Esophagus muscularis mucosa (tissue), 4 donors: ENCODE measurements at places on chromosomes 12 and 14. TPM values are rescaled to one million over a fixed set of nuclear protein-coding genes. Genes with fewer than 3 reads are reported as not detected.

- H3K27ac ChIP-seq: peak overlapping the region; percentile 32
- no peak overlapping the region for H3K4me3 ChIP-seq
- H3K27me3 ChIP-seq: no peaks in the 10 kb centered on the region
- peaks cover 7% of the 10 kb centered on the region for H3K4me1 ChIP-seq
- H3K36me3 ChIP-seq: no peaks in the 10 kb centered on the region
Observed at GRCh38 chr12:19799895-19800602, 360.8 kb downstream of the AEBP2 start.

DNA sequence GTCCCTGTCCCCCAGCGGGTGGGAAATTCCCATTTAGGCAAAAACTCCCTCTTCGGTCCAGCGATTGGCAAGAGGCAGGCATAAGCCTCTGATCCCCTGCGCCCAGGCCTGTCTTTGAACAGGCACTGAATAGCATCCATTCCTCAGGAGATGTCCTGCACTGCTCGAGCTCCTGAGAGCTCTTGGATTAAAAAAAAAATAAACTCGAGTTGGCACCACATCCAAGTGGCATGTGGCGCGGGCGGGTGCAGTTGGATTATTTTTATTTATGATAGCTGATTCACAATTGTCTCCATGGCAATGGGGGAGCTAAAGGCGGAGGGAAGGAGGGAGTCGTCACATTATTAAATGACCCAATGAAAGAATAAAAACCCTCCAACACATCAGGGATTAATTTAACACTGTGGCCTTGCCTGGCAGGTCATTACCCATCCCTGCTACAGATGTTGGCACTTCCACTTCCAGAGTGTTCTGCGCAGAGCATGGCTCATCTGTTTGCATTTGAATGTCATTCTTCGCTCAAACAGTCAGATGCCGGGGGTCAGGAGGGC, 207.2 kb downstream of the AACS start:
- H3K36me3 ChIP-seq: no peaks in the 10 kb centered on the region
- no peak for DNase-seq
- no peaks in the 10 kb centered on the region for H3K4me1 ChIP-seq
- no peak overlapping the region for H3K27ac ChIP-seq
- no peak overlapping the region for H3K4me3 ChIP-seq
- no peaks in the 10 kb centered on the region for H3K27me3 ChIP-seq

DNA sequence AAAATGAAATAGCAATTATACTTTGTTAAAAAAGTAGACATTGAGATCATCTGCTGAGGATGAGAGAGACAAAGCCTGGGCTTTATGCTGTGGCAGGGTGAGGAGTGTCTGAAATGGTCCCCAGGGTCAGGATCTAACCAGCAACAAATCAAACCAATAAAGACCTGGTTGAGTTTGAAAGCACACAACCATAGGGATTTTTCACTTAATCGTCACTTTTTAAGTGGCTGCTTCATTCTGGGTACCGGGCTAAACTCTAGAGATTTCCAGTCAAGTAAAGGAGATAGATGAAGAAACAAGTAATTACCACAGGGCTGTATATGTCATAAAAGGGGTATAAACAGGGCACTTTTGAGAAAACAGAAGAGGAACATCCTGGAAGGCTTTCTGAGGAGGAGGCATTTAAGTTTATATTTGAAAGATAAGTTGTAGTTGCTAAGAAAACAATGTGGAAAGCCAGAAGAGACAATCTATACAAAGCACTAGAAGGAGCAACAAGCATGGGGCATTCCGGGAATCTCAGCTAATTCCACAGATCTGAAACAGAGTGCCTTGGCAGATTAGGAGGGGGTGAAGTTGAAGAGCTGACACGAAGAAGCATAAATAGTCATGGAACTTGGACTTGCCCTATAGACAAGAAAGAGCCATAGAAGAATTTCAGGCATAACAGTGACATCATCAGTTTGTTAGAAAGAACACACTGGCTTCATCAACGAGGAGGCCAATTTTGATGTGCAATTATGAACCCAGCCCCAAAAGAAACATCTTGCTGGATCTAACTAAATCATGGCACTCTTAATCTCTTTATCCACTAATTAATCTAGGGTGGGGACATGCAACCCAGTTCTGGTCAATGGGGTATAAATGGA, 46.9 kb upstream of the FRS2 start:
- H3K36me3 ChIP-seq: no peaks in the 10 kb centered on the region
- no peak for DNase-seq
- no peak overlapping the region for H3K27ac ChIP-seq
- H3K27me3 ChIP-seq: no peaks in the 10 kb centered on the region
- no peak overlapping the region for H3K4me3 ChIP-seq

Gene PIWIL1
- not detected for total RNA-seq

Gene IRAK3
- total RNA-seq: 13.0 TPM

Gene NOS1
- 1.7 TPM for total RNA-seq

Gene MANSC1
- 22.9 TPM for total RNA-seq

GRCh38 chr12:40313928-40314327, 89.1 kb downstream of the LRRK2 start:
- H3K4me1 ChIP-seq: no peaks in the 10 kb centered on the region
- DNase-seq: no peak
- H3K27me3 ChIP-seq: no peaks in the 10 kb centered on the region
- no peak overlapping the region for H3K27ac ChIP-seq

DNA sequence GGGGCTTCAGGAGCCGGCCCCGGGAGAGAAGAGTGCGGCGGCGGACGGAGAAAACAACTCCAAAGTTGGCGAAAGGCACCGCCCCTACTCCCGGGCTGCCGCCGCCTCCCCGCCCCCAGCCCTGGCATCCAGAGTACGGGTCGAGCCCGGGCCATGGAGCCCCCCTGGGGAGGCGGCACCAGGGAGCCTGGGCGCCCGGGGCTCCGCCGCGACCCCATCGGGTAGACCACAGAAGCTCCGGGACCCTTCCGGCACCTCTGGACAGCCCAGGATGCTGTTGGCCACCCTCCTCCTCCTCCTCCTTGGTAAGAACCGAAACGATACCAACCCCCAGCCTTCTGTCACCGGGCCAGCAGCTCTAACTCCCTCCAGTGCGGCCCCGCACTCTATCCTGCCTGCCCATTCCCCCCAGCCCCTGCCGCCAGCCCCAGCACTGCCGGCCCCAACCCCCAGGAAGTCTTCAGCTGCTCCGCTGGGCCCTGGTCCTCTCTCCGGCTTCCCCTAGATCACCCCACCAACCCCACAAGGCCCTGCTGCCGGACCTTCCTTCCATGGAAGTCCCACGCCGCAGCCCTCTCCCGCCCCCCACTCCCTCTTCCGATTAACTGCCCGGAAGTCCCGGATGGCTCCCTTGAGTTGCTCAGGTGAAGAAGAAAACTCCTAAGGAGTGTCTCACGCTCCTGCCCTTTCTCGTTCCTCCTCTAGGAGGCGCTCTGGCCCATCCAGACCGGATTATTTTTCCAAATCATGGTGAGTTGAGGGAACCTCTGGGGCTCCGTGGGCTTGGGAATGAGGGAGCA, 693 bp downstream of the LRP10 start:
- peaks cover 56% of the 10 kb centered on the region for H3K4me1 ChIP-seq
- DNase-seq: peak; percentile 96
- H3K27ac ChIP-seq: peak overlapping the region; percentile 100

DNA sequence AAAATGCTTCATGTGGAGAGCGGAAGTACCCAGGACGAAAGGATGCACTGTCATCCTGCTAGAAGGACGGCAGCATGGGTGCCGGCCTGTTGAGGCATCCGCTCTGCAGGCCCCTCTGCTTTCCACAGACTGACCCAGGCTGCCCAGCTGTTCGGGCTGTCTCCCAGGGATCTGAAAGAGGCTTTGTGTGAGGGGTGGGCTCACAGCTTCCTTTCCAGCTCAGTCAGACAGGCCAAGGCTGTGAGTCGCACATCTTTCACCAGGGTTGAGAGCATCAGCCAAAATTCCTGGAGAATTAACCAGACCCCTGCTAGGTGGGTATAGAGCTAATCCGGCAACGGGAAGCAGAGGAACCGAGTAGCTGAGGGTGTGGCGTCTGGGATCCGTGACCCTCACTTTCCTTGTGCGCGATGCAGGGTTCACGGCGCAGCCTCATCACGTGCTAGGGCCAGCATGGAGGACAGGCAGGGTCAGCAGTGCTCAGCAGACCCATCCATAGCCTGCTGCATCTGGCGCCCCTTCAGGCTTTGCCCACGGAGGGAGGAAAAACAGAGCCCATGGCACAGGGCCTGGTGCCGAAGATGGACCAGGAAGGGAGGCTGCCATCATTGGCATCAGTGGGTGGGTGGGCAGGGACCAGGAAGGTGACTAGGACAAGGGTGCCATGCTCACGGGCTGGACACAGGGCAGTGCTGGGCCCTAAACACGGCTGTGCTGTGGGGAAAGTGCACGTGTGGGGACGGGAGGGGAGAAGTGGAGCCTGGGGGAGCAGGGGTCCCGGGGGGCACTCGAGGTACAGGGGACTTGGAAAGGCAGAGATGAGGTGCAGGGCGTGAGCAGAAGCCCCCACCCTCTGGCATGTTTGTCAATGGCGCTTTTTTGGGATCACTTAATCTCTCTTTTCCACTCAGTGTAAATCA, 9.2 kb upstream of the SIVA1 start:
- H3K4me1 ChIP-seq: peaks cover 30% of the 10 kb centered on the region
- no peak for DNase-seq
- no peak overlapping the region for H3K4me3 ChIP-seq
- H3K36me3 ChIP-seq: no peaks in the 10 kb centered on the region

Gene C3AR1
- total RNA-seq: 8.9 TPM

DNA sequence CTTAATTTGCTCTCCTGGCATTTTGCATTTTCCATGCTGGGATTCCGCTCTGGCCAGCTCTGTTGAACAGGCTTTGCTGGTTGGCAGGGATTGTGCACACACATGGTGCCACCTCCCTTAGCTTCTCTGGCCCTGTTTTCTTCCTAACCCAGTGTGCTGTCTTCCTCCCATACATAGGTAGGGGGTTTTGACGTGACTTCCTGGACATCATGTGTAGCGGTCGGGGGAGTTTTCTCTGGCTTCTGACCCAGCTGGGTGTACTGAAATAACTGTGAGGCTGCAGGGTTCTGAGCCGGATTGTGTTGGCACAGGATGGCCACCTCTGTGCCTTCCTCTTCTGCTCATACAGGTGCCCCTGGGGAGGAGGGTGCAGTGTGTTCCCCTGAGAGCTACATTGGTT, 25.7 kb downstream of the C14orf132 start:
- H3K4me1 ChIP-seq: peaks cover 10% of the 10 kb centered on the region
- H3K27me3 ChIP-seq: no peaks in the 10 kb centered on the region

Gene SPIC
- total RNA-seq: not detected

GRCh38 chr12:84599539-84599938, 313.1 kb downstream of the SLC6A15 start:
- no peak overlapping the region for H3K27ac ChIP-seq
- H3K4me1 ChIP-seq: no peaks in the 10 kb centered on the region
- no peak overlapping the region for H3K4me3 ChIP-seq
- no peaks in the 10 kb centered on the region for H3K36me3 ChIP-seq
- no peaks in the 10 kb centered on the region for H3K27me3 ChIP-seq

Gene FOXM1
- total RNA-seq: under 0.01 TPM
